ENCODE measurements at places on chromosomes 5 and 9. TPM values are rescaled to one million over a fixed set of nuclear protein-coding genes. Genes with fewer than 3 reads are reported as not detected.

GRCh38 chr5:77418162-77418561, 74.0 kb downstream of the WDR41 start:
- DNase-seq = no peak
- H3K36me3 ChIP-seq = no peaks in the 10 kb centered on the region
- no peak overlapping the region for H3K4me3 ChIP-seq
- H3K27me3 ChIP-seq = no peaks in the 10 kb centered on the region

- no peak for DNase-seq
- H3K27ac ChIP-seq = no peak overlapping the region
- H3K4me3 ChIP-seq = no peak overlapping the region
- H3K27me3 ChIP-seq = no peaks in the 10 kb centered on the region
Observed at GRCh38 chr5:130017173-130017572, 112.9 kb downstream of the CHSY3 start.

DNA sequence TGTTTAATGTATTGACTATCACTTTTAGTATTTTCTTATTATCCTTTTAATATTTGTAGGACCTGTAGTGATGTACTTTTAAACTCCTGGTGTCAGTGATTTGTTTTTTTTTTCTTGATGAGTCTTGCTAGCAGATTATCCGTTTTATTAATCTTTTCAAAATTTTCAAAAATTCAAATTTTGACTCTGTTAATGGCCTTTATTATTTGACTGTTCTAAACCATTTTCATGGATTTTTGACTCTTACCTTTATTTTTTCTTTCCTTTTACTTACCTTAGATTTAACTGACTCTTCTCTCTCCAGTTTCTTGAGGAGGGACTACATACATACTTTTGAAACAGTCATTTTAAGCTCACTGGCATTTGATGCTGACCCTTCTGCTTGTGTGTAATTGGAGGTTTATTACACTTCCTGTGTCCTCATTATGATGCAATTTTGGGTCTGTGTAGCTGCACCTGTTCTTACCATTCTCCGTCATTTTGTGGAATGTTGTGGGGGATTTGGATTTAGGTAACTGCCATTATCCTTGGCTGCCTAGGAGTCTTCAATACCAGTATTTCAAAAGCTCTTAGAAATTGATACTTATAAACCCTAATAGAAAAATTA, 32.0 kb upstream of the EXOC3 start:
- DNase-seq = no peak
- no peak overlapping the region for H3K4me3 ChIP-seq
- no peaks in the 10 kb centered on the region for H3K36me3 ChIP-seq
- no peaks in the 10 kb centered on the region for H3K27me3 ChIP-seq

The SLC25A2 gene
- total RNA-seq = 0.29 TPM

DNA sequence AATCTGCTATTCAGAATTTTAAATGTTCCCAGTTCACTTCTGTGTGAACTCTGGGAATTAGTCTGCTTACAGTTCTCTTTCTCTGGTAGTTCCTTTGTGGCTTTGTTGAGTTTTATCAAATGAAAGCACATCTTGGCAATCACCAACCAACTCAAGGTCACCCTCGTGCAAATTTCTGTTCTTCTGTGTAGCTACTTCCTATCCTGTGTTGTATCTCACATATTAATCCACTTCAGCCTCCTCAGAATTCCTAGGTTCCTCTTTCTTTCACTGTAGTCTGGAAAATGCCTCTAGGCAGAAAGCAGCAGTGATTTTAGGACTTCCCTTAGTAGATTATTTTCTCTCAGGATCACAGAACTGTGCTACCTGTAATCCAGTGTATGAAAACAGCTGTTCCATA, 100.3 kb downstream of the AUH start:
- no peaks in the 10 kb centered on the region for H3K4me1 ChIP-seq
- no peak overlapping the region for H3K27ac ChIP-seq
- no peak overlapping the region for H3K4me3 ChIP-seq

DNA sequence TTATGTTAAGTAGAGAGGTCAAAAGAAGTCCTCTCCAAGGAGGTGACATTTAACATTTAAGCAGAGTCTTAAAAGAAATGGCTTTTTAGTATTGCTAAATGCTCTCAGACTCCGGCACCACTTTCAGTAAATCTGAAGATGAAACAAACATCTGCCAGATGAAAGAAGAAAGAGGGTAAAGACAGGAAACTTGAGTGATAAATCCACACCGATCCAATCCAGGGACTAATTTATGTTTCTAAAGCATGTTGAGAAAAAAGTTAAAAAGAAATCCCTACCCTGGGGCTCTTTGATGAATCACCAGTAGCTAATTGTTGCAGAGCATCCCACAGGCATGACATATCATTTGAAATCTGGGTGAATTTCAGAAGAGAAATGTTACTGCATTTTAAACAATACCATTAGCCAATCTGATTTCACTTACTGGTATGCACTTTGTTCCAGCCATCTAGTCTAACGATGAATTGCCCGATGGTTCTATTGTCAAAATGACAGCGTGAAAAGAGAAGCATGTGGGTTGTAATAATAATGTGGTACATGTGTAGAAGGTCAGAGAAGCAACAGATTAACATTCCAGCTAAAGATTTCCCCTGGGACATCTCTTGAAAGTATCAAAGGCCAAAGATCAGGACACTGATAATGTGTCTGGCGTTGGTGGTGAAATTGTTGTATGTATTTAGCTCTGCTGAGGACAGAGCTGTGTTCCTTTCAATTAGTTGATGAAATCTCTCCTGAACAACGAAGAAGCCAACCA, 485.7 kb downstream of the CSNK1G3 start:
- H3K4me3 ChIP-seq = no peak overlapping the region
- no peak overlapping the region for H3K27ac ChIP-seq
- no peaks in the 10 kb centered on the region for H3K36me3 ChIP-seq
- H3K4me1 ChIP-seq = no peaks in the 10 kb centered on the region
- H3K27me3 ChIP-seq = no peaks in the 10 kb centered on the region

DNA sequence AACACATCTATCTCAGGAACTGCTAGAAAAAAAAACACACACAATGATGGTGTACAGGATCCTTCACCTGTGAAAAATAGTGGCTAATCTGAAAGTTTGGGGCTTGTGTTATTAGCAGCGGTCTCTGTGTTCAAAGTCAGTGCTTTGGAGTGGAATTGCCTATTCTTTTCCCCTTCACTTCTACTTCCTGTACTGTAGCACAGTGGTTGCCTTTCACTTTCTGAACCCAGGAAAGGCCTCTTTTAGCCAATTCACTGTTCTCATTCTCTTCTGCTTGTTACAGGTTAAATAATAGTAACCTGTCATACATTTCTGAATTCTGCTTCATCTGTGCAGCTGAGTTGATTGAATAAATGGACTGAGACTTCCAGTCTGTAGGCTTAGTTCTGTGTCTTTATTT, 161.3 kb upstream of the RGS7BP start:
- no peaks in the 10 kb centered on the region for H3K4me1 ChIP-seq
- H3K4me3 ChIP-seq = no peak overlapping the region
- no peaks in the 10 kb centered on the region for H3K36me3 ChIP-seq
- H3K27ac ChIP-seq = no peak overlapping the region

GRCh38 chr9:134049236-134049635, 18.6 kb downstream of the BRD3 start:
- H3K27ac ChIP-seq = no peak overlapping the region
- no peaks in the 10 kb centered on the region for H3K27me3 ChIP-seq
- peaks cover 50% of the 10 kb centered on the region for H3K36me3 ChIP-seq
- no peak overlapping the region for H3K4me3 ChIP-seq
- H3K4me1 ChIP-seq = peaks cover 23% of the 10 kb centered on the region

The EDIL3 gene
- total RNA-seq = 2.8 TPM

DNA sequence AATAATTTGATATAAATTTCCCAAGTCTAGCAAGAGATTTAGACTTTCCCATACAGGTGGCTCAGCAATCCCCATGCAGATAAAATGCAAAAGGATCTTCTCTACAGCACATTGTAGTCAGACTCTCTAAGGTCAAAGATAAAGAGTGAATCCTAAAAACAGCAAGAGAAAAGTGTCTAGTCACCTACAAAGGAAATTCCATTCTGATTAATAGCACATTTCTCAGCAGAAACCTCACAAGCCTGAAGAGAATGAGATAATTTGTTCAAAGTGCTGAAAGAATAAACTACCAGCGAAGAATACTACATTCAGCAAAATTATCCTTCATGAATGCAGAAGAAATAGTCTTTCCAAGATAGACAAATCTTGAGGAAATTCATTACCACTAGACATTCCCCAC, 493.3 kb downstream of the PRELID2 start:
- no peaks in the 10 kb centered on the region for H3K36me3 ChIP-seq
- H3K27me3 ChIP-seq = no peaks in the 10 kb centered on the region
- no peaks in the 10 kb centered on the region for H3K4me1 ChIP-seq
- no peak for DNase-seq
- no peak overlapping the region for H3K27ac ChIP-seq

- no peak for DNase-seq
- H3K4me1 ChIP-seq = peaks cover 33% of the 10 kb centered on the region
- H3K36me3 ChIP-seq = no peaks in the 10 kb centered on the region
Observed at GRCh38 chr5:142772446-142773293, 2.5 kb downstream of the ARHGAP26 start.

The GRM6 gene
- total RNA-seq = not detected

- no peak for DNase-seq
- no peaks in the 10 kb centered on the region for H3K27me3 ChIP-seq
- no peak overlapping the region for H3K4me3 ChIP-seq
- no peaks in the 10 kb centered on the region for H3K36me3 ChIP-seq
- H3K27ac ChIP-seq = no peak overlapping the region
- H3K4me1 ChIP-seq = peaks cover 4% of the 10 kb centered on the region
Observed at GRCh38 chr5:81418606-81419005, 24.7 kb upstream of the ACOT12 start.

The DMRT2 gene
- 1.3 TPM for total RNA-seq

DNA sequence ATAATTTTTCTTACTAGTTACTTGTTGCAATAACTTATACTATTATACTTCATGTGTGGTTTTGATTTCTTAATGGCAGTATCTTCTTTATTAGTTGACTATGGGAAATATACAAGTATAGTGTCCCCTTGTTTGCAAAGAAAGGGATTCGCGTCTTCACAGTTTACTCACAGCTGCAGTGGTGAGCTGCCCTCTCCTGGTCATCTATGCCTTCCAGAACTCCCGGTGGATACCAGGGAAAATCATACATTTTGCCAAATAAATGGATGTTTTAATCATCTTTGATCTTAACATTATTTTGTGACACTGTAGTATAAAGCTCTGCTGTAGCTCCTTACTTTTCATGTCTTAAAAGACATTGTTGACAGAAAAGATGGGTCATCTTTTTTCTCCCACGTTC, 142.0 kb downstream of the ZCCHC7 start:
- H3K4me1 ChIP-seq = no peaks in the 10 kb centered on the region
- H3K27me3 ChIP-seq = no peaks in the 10 kb centered on the region
- no peak overlapping the region for H3K27ac ChIP-seq
- no peak overlapping the region for H3K4me3 ChIP-seq

Measured in esophagus squamous epithelium (tissue), 5 donors.